ENCODE measurements at places on chromosomes 2 and 18. TPM values are rescaled to one million over a fixed set of nuclear protein-coding genes. Genes with fewer than 3 reads are reported as not detected.

DNA sequence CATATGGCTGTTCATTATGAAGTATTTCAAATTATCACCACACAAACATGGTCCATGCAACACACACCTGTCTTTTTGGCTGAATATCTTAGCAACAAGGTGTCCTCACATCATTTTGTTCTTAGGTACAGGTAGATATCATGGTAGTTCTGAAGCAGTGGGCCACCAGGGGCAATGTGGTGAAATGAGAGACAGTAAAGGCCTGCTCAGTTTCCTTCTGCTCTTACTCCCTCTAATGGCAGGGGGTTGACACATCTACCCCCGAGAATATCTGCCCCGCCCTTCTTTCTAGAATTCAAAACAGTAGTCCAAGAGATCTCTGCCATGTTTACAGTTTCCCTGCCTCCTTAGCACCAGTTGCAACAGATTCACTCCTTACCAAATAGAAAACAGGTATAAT, 147.0 kb upstream of the KLHL14 start:
- DNase-seq, result no peak

GRCh38 chr2:101736233-101736632, 38.7 kb downstream of the MAP4K4 start:
- no peak for DNase-seq

DNA sequence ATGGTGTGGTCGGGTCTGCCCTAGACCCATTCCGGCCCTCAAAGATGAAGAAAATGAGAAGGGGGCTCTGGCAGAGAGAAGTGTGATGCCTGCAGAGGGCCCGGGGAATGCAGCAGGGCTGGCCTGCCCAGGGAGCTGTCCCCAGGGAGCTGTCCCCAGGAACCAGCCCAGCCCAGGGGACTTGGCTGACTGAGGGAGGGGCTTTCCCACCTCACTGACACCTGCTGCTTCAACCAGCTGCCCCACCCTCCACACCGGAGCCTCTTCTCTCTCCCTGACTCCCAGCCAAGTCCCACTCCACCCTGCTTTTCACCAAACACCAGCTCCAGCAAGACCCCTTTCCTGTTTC, 111.2 kb downstream of the STPG4 start:
- no peak for DNase-seq

DNA sequence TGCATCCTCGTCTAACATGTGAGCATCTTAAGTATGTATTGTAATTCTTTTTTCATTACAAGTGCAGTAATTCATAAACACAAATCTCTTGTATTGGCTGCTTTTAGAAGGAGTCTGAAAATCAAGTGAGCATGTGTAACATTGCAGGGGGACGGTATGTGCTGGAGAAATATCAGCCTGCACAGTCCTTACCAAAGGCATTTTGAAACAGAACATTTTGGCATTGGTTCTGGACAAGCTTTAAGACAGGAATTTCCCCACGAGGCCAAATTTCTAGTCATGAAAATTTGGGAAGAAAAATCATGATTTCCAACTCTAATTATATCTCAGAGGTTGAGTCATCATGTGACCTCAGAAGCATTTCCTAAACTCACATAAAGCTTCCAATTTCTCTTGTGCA, 24.7 kb upstream of the NRP2 start:
- no peak for DNase-seq

The ITGA4 gene
- total RNA-seq, result 2.8 TPM

The TMEM198 gene
- not detected for total RNA-seq

The TAF1B gene
- total RNA-seq, result 29.4 TPM

All from endothelial cell of umbilical vein (primary cell).